ENCODE measurements at places on chromosomes 12 and 14.

- DNase-seq: no peak
These were observed 33.6 kb downstream of the KCNH5 start for GRCh38 chr14:63011623-63012022.

DNA sequence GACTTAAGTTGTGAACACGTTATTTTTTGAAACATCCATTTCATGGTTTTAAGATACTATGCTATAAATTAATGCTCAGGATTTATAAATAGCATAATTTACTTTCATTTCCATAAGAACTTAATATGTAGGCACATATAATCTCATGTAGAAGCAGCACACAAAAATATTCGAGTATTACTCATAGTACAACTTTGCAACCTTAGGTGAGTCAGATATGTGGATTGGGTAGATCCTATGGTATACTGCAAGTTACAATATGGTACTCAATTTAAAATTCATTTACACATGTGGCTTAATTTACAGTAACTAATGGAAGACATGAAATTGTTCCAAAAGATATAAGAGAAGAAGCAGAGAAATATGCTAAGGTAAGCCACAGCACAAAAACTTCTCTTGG lies 26.0 kb downstream of the PSMA3 start:
- no peak for DNase-seq

GRCh38 chr12:127664901-127665300 lies 602.1 kb upstream of the TMEM132C start:
- no peak for DNase-seq

- no peak for DNase-seq
These were observed 455.3 kb upstream of the ATP2B1 start for GRCh38 chr12:90163975-90164374.

GRCh38 chr12:9039397-9039977 lies 50.1 kb downstream of the KLRG1 start:
- DNase-seq: peak; percentile 53

DNA sequence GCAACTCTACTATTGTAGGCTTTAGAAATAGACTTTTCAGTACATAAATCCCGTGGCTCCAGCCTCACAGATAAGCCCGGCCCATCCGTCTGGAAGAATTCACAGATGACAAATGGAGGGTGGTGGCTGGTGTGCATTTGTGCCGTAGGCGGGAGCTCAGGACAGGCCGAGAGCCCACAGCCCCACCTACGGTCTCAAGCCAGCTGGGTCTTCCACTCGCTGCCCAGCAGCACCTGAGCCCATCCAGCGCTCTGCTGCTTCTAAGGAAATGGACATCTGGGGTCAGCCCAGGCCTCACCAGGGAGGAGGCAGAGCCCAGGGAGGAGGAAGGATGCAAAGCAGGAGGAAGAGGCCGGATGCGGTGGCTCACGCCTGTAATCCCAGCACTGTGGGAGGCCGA lies 72.8 kb downstream of the KIF26A start:
- DNase-seq: no peak

- DNase-seq: peak; percentile 96
These were observed 75.2 kb downstream of the LRRC74A start for GRCh38 chr14:76901171-76902055.

- DNase-seq: no peak
These were observed 53.3 kb downstream of the ACACB start for GRCh38 chr12:109169686-109170085.

DNA sequence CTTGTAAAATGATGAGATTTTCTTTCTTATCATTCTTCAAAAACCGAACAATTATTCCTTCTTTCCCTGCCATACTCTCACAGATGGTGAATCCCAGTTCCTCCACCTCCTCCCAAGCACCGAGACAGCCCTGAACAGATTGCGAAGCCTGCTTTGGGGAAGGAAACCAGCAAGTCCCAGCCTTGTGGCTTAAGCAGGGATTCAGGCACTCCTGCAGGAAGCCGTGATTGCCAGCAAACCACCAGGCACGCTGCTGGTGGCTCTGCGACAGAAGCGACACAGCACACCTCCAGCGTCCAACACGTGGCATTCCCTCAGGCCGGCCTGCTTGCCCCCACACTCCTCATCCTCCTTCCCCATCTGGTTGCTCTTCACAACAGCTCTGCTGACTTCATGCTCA lies 237.7 kb downstream of the GXYLT1 start:
- no peak for DNase-seq

DNA sequence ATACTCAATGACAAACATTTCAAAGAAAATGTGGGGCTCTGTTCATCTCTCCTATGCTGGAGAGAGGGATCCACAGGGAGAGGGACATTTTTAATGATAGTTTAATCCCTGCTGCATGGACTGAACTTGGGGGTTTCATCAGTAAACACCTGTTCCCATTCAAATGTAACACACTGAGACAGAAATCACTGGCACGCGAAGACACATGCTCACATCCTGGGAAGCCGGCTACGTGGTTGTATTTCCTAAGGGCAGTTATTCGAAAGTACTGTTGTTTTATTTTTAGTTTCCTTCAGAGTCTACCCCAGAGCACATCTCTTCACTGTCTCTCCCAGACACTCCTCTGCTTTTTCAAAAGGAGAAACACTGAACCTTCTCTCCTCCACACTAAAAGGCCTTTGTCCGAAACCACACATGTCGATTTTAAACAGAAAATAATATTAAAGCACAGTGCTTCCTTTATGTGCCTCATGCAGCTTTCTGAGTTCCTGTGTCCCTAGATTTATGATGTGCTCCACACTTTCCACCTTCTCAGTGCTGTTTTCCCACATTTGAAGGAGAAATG lies 52.8 kb downstream of the PTHLH start:
- DNase-seq: no peak
